Pons (tissue), 1 donor: ENCODE measurements at places on chromosomes 2 and 18.

GRCh38 chr2:160458718-160459453, 34.7 kb downstream of the RBMS1 start:
- no peak for DNase-seq

DNA sequence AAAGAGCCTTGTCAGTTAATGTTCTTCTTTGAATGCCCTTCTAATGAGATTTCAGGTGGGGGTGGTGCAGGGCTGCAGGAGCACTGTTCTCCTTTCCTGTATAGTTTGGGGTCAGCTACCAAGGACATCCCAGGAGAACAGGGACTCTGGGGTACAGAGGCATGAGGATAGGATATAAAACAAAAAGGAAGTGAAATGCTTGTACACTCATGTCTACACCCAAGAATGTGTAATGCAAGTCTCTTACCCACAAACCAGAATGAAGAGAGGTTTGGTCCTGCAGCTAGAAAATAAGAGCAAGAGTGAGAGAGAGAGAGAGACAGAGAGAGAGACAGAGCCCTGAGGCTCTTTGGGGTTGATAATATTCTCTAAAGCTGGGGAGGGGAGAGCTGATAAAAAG, 151.8 kb upstream of the KCTD1 start:
- no peak for DNase-seq

- no peak for DNase-seq
Observed at GRCh38 chr2:166088634-166089033, 39.2 kb downstream of the SCN1A start.

DNA sequence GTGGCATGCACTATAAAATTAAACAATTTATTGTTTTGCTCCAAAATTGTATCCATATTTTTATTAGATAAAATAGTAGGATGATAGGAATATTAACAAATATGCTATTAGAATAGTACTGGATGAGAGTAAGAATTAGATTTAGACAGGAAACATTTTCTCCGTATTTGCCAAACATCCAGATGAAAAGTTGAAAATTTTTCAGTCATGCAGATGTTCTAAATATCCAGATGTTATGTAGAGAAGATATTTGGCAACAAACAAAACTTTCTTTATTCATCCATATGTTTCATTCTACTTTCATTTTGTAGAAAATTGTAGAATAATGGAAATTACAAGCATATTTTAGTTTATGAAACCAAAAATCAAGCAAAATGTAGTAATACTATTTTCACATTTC, 45.2 kb upstream of the NEUROD1 start:
- DNase-seq = no peak

DNA sequence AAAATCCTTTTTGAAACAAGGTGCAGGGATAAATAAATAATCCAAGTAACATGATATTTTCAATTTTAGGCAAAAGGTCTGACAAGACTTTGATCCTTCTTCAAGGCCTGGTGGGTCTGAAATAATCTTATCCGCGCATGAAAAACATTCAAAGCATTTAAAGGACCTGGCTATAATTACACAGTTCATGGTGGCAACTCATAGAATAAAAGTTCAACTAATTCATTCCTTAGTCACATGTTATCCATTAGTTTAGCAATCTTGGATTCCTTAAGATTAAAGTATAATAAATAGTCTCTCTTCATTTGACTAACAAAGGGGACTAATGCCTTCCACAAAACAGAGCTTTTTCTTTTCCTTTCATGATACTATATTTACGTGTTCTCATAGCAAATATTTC, 21.0 kb upstream of the SLC38A11 start:
- DNase-seq = no peak

GRCh38 chr2:69635432-69635831, 8.1 kb downstream of the AAK1 start:
- DNase-seq = no peak

DNA sequence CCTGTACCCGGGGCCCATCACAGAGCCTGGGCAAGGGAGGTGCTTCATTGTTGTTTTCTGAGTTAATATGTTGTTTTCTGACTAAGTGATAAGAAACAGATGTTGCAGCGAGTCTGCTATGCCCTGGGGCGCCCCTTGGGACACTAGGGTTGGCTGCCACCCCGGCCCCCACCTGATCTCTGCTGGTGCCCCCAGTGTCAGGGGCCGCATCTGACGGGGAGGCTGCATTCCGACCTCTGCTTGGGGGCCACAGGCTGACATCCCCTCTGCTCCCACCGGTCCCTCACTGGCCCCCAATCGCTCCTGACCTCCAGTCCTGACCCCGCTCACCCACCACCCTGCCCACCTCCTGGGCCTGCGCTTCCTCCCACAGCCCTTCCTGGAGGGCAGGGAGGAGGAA, 65.9 kb downstream of the LONRF2 start:
- DNase-seq = no peak

DNA sequence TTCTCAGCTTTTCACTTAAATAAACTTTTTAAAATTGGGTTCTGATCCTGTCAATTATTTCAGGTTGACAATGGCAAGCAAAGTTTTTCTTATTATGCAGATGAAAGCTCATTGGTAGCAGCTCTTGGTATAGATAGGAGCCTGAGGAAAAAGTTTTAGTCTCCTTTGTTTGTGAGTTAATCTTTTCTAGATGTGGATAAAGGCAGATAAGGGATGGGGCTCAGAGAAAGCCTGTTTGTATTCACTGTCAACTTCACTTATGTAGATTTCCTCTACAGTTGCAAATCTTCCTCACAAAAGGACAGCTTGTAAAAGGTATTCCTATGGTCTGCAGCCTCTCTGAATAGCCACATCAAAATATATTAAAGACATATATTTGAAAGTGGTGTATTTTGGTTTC, 224.5 kb upstream of the SPOPL start:
- no peak for DNase-seq

- no peak for DNase-seq
Observed at GRCh38 chr2:117137371-117137770, 677.1 kb upstream of the DDX18 start.

DNA sequence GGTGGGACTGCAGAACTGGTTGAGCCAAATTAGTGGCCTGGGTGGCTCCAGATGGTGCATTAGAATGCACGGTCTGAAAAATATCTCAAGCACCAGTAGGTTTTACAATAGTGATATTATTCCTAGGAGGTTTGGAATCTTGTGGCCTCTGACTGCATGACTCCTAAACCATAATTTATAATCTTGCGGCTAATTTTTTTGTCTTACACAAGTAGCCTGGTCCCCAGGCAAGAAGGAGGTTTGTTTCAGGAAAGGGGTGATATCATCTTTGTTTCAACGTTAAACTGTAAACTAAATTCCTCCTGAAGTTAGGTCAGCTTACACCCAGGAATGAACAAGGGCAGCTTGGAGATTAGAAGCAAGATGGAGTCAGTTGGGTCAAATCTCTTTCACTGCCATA, 98.9 kb upstream of the ARL4C start:
- DNase-seq = no peak

GRCh38 chr2:208266553-208266893, 468 bp downstream of the PIKFYVE start:
- peak; percentile 52 for DNase-seq

DNA sequence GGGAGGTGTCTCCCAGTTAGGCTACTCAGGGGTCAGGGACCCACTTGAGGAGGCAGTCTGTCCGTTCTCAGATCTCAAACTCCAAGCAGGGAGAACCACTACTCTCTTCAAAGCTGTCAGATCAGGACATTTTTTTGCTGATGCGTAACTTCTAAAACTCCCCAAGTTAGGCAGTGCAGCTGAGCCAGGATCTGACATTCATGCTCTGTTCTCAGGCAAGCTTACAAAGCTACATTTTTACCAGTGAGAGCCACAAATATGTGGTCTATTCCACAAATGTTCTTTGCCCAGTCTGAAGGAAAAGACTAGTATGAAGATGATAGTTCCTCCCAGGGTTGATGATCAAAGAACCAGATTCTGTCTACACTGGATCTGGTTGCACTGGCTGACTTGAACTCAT, 184.1 kb downstream of the MTCL1 start:
- no peak for DNase-seq

DNA sequence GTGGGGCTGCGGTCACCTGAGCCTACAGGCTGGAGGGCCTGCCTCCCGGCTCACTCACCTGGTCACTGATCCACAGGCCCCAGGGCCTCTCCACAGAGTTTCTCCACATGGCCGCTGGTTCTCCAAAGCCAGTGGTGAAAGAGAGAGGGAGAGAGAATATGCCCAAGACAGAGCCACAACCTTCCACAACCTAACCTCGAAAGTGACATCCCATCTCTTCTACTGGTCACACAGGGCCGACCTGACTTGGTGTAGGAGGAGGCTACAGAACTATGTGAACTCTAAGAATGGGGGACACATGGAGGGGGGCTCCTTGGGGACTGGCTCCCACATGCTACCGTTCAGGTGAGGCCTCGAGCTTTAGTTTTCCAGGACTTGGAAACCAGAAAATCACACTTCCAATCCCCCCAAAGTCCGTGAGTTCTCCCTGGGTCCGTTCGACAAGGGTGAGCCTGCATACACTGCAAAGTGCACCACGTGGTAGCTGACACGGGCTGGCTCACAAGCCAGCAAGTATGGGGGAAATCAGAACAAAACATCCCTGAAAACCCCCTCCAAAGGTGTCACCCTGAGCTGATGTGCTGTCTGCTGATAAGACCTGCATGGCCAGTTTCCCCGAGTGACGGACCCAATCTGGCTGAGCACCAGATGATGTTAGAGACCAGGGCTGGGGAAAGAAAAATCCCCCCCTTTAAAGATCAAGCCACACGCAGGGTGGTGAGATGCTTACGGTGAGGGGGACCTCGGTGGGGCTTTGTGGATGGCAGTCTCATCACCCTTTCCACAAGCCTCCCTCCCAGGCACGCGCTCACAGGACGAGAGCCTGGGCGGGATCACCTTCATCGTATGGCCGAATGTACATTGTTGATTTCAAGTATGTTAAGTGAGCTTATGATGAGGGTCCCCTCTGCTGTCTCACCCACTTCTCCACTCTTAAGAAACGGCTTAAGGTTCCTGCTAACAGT, 54.2 kb upstream of the SEMA4C start:
- DNase-seq = peak; percentile 67

DNA sequence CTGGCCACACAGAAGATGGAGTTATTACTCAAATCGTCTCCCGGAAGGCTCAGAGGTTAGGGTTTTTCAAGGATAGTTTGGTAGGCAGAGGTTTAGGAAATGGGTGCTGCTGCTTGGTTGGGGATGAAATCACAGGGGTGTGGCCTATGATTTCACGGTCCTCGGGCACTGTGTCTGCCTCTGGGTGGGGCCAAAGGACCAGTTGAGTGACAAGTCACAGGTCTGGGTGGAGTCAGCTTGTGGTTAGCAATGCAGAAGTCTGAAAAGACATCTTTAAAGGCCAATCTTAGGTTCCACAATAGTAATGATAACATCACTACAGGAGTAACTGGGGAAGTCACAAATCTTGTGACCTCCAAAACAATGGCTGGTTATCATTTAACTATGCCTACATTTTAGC, 387.8 kb downstream of the ZNF521 start:
- DNase-seq = no peak

GRCh38 chr2:218743068-218743467, 32.4 kb downstream of the TTLL4 start:
- no peak for DNase-seq

GRCh38 chr2:236238751-236239150, 25.5 kb downstream of the ASB18 start:
- no peak for DNase-seq

DNA sequence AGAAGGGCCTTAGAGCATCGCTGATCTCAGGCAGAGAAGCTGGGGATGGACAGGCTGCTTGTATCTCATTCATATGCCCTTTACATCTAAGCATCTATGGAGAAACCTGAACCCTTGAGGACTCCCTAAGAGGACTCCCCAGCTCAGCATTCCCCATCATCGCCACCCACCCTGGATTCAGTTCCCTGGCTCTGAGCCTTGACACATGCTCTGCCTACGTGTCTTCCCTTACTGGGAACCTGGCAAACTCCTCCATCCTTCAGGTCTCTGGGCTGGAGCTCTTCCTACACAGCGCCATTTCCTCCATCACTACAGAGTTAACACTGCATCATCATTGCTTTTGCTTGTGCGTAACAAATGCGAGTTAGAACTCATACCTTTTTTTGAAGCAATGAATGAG, 31.2 kb upstream of the OTOF start:
- DNase-seq = no peak

GRCh38 chr2:54591551-54591950, 131.9 kb upstream of the EML6 start:
- no peak for DNase-seq

- no peak for DNase-seq
Observed at GRCh38 chr2:219520079-219520478, 5.8 kb downstream of the ASIC4 start.

- no peak for DNase-seq
Observed at GRCh38 chr2:139825726-139826125, 1045.5 kb upstream of the NXPH2 start.

- no peak for DNase-seq
Observed at GRCh38 chr18:76475450-76476194, 19.4 kb downstream of the ZNF516 start.

DNA sequence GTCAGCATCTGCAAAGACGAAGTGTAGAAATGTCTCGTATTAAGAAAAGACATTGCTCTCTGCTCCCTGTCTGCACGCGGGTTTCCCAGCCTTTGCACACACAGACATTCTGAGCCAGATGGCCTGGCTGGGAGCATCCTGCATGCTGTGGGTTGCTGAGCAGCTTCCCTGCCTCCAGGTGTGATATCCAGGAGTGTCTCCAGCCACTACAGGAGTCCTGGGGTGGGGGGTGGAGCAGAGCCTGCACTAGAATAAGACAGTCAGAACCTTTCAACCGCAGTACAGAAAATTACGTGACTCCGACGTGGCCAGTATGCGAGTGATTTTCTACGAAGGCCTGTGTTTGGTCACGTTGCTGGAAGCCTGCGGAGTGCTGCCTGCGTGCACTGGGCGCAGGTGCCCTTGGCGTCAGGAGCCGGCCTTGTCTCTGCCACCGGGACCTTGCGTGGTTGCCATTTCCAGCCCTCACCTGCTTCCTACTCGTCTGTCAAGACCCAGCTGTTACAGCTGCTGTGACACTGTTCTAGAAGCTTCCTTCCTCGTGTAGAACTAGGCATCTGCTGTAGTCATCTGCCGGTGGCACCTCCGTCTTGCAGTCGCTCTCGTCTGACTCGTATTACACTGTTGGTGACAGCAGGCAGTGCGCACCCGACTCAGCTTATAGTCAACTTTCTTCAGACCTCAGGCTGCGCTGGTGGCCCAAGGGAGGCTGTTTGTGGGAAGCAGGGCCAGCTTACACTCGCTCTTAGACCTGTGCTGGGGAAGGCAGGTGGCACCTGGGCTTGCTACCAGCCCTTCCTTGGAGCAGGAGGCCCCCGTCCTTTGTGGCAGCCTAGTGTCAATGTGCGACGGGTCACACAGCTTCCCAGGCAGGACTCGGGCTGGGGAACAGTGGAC, 11.2 kb downstream of the CTDP1 start:
- DNase-seq = no peak

GRCh38 chr18:2002604-2003003, 568.7 kb downstream of the METTL4 start:
- no peak for DNase-seq
